ENCODE measurements at places on chromosomes 5 and 9.

DNA sequence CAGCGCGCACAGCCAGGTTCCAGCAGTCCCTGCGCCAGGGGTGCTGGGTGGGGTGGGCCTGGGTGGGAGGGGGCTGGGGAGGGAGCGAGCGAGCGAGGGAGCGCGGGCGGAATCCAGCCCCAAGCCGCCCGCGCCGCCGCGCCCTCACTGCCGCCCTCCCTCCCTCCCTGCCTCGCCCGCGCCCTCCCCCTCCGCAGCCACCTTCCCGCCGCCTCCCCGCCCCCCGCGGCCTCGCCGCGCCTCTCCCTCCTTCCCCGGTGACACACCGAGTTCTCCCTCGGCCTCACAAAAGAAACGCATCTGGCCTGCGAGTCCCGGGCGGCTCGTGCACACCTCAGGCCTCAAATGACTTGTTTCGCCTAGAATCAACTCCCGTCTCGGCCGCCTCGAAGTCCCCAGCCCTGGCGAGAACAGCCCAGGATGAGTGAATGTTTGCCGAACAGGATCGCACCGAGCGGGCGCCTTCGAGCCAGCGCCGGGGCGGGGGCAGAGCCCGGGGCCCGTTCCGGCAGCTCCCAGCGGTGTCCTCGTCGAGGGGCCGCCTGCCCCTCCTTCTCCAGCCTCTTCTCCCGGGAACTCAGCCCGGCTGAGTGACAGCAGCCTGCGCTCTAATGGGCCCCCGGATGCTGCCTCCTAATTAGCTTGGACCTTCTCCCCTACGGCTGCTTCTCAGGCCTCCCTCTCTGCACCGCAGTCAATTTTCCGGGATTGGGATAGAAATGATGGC, 371 bp upstream of the PITX1 start:
- no peak for DNase-seq

DNA sequence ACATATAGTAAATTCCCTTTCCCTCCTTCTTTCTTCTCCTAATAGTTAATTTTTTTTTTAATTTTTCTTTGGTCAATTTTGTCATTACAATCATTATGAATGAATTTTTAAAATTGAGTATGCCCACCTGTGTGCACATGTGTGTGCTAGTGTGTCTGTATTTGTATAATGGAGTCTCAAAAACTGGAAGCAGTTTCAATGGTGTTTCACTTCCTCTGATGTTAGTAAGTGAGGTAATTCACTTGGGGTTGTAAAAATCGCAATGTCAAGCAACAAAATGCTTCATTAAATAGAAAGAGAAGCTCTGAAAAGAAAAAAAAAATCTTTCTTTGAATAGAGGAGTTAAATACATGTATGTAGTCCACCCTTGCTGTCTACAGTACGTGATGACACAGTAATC, 1467.6 kb upstream of the NUDT12 start:
- DNase-seq, result no peak

- DNase-seq, result no peak
Observed at GRCh38 chr5:143449772-143450171, 46.3 kb upstream of the NR3C1 start.

DNA sequence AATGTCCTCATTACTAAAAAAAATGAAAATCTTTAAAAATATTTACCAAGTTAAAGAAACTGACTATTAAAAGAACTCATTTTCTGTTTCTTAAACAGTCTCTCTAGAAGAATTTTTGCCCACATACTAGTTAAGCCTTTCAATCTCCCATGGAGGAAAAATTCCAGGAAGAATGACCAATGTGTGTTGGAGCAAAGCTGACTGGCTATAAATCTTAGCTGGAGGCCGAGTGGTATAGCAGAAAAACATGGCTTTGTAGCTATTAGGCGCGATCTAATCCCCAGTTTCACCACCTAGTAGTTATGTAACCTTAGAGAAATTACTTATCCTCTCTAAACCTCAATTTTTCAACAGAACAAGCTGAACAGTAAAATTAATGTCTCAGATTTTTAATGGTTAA, 135.5 kb upstream of the PRLR start:
- no peak for DNase-seq

DNA sequence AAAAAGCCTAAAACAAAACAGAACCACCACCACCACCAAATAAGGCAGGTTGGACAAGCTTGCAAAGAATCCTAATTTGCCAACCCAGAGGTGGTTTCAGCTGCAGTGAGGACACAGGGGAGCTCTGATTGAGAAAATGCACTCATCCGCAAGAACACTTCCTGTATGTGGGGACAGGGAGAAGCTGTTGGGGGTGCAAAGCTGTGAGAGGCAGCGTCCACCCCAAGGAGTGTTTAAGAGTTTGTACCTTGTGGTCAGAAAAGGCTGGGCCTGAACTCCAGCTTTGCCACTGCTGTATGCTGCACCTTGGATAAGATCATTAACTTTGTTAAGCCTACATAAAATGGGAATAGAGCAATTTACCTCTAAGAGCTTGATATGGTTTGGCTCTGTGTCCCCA, 511.7 kb downstream of the BNC2 start:
- no peak for DNase-seq

- no peak for DNase-seq
Observed at GRCh38 chr5:173328844-173329490, 753 bp upstream of the STC2 start.

DNA sequence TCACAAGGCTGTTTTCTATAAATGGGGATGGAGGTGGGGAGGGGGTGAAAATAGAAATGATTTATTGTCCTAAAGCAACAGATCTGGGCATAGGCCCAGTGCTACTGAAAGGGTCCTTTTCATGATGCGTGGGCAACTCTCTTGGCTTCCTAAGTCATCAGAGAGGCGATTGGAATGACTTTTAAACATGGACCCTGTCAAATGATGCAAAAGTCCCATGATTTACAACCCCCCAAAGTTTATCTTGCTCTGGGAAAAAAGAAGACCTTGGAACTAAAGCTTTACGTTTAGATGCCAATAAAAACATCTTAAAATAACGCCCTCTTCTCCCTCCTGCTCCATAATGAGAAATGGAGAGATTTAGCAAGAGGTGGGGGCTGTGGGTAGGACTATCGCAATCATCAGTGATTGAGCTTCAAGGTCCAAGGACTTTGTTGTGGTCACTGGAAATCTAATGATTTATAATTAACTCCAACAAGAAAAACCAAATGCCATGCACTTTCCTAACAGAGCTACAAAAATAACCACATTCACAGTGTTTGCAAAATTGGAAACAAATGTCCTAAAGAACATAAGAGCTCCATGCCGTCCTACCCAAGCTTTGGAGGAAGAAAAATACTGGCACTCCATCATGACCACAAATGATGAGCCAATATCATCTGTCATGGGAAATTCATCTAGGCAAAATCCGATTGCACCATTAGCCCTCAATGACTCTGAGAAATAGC, 167.5 kb upstream of the CLINT1 start:
- no peak for DNase-seq

GRCh38 chr9:16633794-16634193, 236.7 kb downstream of the BNC2 start:
- DNase-seq, result no peak

GRCh38 chr9:88179062-88179521, 40.8 kb upstream of the SPATA31C2 start:
- no peak for DNase-seq

DNA sequence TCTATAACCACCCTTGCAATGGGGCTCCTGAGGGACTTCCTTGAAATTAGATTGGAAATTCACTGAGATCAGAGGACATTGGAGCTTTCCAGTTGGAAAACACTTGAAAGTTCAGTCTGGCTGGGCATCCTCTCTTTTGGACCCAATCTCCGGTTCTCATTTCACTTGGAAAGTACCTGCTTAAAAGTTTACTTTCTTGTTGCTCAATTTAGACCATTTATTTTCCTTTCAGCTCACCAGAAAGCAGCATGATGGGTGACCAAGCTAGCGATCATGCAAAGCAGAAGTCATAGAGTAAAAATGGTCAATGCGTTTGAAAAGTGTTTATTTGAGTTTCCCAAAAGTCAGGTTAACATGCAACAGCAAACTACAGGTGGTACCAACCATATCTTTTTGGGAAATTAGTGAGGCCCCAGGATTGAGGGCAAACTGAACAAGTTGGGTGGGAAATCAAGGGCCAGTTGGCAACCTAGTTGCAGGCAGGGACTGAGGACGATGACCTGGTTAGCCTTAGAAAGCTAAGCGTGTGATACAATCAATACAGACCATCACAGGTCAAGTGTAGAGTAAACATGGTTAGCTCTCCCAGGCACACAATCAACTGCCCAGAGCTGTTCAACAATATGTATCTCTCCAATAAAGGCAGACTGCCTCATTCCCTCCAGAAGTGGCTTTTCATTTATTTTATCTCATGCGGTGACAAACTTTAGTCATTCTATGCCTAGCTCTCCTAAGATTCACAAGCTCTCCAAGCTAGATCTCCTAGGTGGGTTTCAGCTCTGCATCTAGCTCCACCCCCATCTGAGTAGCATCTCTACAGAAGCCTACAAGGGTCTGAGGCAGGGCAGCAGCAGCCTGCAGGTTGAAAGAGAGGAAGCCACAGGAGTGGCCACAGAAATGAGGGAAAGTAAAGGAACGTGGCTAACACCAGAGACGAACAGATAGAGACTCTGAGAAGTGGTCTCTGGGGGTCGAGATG, 136.9 kb downstream of the UGCG start:
- no peak for DNase-seq

GRCh38 chr5:68315679-68316271, 100.2 kb downstream of the PIK3R1 start:
- no peak for DNase-seq

GRCh38 chr9:127919253-127919815, 2.5 kb upstream of the ST6GALNAC4 start:
- no peak for DNase-seq
